ENCODE measurements at places on chromosomes 7 and 10.

- no peak for DNase-seq
These were observed 27.1 kb downstream of the FOXK1 start for GRCh38 chr7:4709187-4709586.

DNA sequence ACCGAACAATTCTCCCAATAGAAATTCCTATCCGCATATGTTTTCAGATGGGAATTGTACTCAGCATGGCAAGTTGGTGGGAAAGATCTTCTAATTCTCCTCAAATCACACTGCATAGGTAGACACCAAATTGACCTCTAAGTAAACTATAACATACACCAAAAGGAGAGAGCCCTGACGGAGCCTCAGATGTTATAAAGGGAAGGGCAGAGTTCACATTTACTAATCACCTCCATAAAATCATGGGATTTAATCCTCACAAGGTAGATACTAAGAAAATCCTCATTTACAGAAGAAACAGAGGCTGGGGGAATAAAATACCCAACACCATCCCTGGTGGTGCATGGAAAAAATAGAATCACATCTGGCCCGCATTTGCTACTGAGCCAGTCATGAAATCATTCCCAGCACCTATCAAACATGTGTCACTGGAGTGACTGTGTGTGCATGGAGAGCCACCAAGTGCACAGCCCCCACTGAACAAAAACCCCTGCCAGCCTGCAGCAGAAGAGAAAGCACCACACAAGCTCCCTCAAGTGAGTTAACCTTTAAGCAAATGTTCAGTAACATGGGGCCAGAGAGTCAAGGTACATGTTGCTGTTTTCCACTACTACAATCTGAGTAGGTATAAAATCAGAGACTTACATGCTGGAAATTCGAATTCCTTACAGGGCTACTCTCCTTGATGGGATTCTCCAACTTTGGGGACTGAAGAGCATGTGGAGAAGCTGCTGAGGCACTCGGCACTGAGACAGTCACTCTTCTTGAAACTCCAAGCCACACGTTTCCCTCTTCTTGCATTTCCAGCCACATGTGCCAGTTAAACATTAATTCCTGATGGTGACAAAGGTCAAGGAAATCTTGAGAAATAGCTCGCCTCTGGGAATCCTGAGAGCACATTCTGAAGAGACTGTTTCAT lies at the start of gene DDC:
TSS of gene DDC (minus strand) at position 766 of the 919 bp plus-strand sequence. CDS start 21,320 bp downstream, outside the sequence.
- DNase-seq: no peak

- no peak for DNase-seq
These were observed 49.6 kb upstream of the CHST15 start for GRCh38 chr10:124142960-124143359.

DNA sequence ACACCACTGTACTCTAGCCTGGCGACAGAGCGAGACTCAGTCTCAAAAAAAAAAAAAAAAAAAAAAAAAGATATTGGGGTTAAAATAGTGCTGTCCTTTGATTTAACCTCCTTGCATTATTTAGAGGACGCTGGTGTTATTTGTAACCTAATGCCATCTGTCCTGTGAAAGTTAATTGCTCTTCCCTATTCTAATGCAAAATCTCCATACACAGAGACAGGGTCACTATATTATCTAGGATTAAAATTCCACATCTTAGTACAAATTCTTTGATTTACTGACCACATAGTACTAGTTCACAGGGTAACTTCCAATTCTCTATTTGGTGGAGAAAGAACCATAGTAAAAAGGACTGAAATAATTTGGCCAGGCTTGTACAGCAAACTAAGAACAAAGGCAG lies 184.2 kb upstream of the STEAP4 start:
- no peak for DNase-seq

- no peak for DNase-seq
These were observed 30.0 kb downstream of the ATXN7L1 start for GRCh38 chr7:105846404-105846803.

DNA sequence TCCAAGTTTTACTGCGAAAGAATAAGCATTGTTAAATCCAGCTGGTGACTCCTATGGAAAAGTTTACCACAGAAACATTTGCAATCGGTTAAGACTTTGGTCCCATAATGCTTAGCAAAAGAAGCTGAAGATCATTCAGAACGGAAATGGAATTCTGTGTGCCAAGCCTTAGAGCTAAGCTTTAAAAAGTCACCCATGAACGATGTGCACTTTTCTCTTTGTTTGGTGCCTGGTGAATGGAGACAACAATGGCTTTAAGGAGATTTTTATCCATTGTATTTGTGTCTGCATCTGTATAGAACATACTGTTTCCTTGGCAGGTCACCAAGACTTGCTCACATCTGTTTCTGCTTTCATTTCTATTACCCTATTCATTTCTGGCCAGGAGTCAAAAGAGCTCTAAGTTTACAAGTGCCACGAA lies 26.3 kb upstream of the COL1A2 start:
- DNase-seq: no peak

DNA sequence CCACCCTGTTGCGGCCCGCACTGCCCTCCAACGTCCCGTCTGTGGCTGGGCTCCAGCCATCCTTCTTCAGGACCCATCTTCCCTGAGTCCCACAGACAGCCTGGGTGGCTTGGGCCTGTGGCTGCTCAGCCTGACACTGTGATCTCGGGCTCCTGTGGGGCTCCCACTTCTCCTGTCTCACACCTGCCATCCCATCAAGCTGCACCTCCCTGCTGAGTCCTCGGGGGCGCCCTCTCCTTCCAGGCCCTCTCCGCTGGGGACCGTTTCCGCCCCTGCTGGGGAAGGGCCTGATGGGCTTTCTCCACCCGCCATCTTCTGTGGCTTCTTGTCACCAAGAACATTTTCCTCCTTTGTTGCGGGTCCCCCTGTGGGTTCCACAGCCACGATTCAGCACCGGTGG lies 173.8 kb upstream of the PPP2R2D start:
- no peak for DNase-seq

DNA sequence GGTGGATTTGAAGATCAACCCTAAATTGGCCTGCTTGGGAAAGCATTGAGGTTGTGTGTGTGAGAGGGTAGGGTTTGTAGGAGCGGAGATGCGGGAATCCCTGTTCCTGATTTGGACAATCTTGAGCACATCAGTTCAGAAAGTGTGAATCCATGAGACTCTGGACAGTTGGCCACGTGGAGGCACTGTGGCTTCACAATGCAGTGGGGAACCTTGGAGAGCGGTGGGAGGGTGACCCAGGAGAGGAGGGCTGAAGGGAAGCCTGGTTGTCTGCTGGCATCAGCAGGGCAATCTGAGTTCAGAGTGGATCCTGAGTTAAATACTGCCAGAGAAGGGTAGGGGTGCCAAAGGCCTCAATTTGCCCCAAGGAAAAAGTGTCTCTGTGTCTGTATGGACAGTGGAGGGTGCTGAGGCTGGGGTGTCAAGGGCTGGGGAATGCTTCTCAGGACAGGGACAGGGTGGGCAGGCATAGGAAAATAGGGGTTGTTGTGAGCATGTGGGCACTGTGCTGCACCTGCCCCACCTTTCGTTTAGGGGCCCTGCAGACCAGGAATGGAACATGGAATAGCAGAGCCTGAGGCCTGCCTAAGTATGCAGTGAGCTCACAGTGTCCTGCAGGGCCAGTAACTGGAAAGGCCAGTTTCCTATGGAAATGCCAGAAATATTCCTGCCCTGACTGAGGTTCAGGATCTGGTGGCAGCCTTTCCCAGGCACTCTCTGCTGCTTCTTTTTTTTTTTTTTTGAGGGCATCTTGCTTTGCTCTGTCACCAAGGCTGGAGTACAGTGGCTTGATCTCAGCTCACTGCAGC lies 162.9 kb upstream of the PRSS58 start:
- no peak for DNase-seq

GRCh38 chr10:122249991-122250750 lies 20.9 kb upstream of the BTBD16 start:
- DNase-seq: no peak

- no peak for DNase-seq
These were observed 465.6 kb upstream of the IGFBP3 start for GRCh38 chr7:46386428-46387399.

DNA sequence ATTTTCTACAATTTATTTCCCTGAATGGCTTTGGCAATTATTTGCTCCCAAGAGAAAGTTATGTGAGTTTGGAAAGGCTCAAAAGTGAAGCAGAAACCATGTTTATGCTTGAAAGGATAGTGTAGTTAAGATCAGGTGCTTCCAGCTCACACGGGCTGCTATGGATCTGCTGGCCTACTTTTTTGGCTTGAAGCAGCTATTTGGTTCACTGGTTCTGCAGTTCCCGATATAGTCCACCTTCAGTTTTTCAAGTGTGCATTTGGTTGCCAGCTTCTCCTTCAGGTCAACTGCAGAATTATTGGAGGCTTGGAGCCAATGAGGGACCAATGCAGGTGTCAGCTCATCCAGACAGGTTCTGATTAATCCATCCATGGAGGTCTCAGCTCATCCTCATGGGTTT lies 484.3 kb upstream of the SEMA3A start:
- DNase-seq: no peak

- DNase-seq: no peak
These were observed 33.4 kb downstream of the PRKAR2B start for GRCh38 chr7:107077699-107078516.

- DNase-seq: no peak
These were observed 22.5 kb downstream of the PCGF5 start for GRCh38 chr10:91242940-91243339.

GRCh38 chr10:56091872-56092271 lies 269.2 kb downstream of the ZWINT start:
- DNase-seq: no peak

Measured in COLO829 (cell line).